Right atrium auricular region (tissue), 2 donors: ENCODE measurements at places on chromosomes 7 and 10.

- peak overlapping the region; percentile 74 for H3K27ac ChIP-seq
- H3K4me3 ChIP-seq = no peak overlapping the region
- no peaks in the 10 kb centered on the region for H3K4me1 ChIP-seq
Measured at GRCh38 chr10:46018453-46019176, 11.8 kb downstream of the NCOA4 start.

DNA sequence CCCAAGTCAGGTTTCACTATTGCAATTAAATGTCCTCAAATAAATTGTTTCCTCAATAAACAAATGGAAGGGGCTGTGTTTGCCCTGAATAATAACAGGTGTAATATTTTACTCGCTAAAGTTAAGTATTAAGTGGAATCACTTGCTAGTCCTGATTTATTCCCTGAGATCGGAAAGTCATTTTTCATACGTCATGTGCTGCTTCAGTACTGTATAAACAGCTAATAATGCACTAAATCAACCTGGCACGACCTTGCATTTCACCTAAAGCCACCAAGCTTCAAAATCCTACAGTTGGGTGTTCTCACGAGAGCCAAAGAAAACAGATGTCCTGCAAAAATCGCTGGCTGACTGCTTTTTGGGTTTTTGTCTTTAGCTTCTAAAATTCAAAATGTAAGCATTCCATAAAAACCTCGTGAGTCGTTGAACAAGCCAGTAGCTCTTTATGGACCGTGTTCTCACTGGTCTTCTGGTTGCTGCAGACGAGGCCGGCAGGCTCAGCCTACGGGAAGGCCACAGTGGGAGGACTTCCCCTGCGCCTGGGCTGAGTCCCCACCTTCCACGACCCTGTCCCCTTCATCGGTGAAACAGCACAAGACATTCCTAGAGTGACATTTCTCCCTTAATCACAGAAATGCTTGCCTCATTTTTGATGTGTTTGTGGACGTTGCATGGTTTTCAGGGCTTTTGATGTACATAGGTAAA is 17.9 kb upstream of the MNX1 start:
- no peak for DNase-seq
- no peak overlapping the region for H3K27ac ChIP-seq
- H3K4me3 ChIP-seq = no peak overlapping the region
- H3K4me1 ChIP-seq = no peaks in the 10 kb centered on the region

- no peak for DNase-seq
- peaks cover 5% of the 10 kb centered on the region for H3K4me1 ChIP-seq
Measured at GRCh38 chr7:116932566-116932965, 20.7 kb upstream of the ST7 start.

DNA sequence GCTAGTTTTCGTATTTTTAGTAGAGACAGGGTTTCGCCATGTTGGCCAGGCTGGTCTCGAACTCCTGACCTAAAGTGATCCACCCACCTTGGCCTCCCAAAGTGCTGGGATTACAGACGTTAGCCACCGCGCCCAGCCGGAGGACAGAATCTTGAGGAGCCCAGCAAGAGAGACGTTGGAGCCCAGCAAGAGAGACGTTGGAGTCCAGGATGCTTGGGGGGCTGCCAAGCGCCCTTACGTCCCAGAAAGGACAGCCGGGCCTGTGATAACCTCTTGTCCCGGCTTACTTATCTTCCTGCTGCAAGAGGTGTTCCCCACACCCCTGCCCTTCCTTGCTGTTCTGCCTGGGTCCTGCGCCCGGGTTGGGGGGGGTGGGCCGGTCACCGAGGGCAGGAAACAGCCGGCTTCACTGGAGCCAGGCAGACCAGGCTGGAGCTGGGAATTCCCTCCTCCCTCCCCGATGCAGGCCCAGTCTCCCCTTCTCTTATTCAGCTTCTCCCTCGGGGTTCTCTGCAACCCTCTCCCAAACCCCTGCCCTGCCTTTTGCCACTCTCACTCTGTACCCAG is 1.9 kb upstream of the EPHB4 start:
- H3K4me1 ChIP-seq = peaks cover 50% of the 10 kb centered on the region
- H3K4me3 ChIP-seq = peak overlapping the region; percentile 71
- H3K27ac ChIP-seq = peak overlapping the region; percentile 29

GRCh38 chr10:22724773-22725172 is 10.4 kb upstream of the PIP4K2A start:
- no peaks in the 10 kb centered on the region for H3K4me1 ChIP-seq
- no peak overlapping the region for H3K27ac ChIP-seq
- H3K27me3 ChIP-seq = no peaks in the 10 kb centered on the region
- no peak overlapping the region for H3K4me3 ChIP-seq

GRCh38 chr7:157719008-157719682 is 382.3 kb downstream of the DNAJB6 start:
- H3K4me3 ChIP-seq = no peak overlapping the region
- H3K36me3 ChIP-seq = no peaks in the 10 kb centered on the region
- no peaks in the 10 kb centered on the region for H3K4me1 ChIP-seq
- no peak for DNase-seq
- no peak overlapping the region for H3K27ac ChIP-seq
- H3K27me3 ChIP-seq = no peaks in the 10 kb centered on the region

- no peaks in the 10 kb centered on the region for H3K36me3 ChIP-seq
- H3K27me3 ChIP-seq = no peaks in the 10 kb centered on the region
- no peaks in the 10 kb centered on the region for H3K4me1 ChIP-seq
- peak overlapping the region; percentile 21 for H3K27ac ChIP-seq
- no peak for DNase-seq
Measured at GRCh38 chr10:101358706-101359300, 4.8 kb downstream of the BTRC start.

DNA sequence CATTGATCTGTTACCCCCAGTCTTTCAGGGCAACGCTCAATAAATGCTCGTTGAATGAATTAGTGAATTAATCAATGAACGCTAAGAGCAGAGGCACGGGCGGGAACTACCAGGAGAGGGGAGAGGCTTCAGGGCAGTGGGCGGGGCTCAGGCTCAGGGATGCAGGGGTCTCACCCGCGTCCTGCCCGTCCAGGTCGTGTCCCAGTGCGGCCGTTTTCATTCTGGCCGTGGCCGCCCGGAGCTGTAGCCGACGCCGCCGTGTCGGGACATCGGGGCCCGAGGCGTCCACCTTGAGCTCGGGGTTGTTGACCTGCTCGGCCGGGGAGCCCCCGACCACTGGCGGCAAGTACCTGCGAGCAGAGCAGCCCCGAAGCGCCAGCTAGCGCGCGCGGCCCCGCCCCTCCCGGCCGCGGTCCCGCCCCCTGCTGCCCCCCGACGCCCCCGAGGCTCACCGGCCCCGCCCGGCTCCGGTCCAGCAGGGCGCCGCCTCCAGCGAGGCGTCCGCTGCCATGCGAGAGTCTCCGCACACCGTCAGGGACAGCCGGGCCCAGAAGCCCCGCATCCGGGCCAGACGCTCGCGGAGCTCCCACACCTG is 2.8 kb upstream of the GAL3ST4 start:
- H3K36me3 ChIP-seq = no peaks in the 10 kb centered on the region
- no peak for DNase-seq
- peaks cover 31% of the 10 kb centered on the region for H3K4me1 ChIP-seq
- peak overlapping the region; percentile 47 for H3K4me3 ChIP-seq
- H3K27me3 ChIP-seq = peaks cover 4% of the 10 kb centered on the region

- H3K36me3 ChIP-seq = peaks cover 38% of the 10 kb centered on the region
- H3K4me1 ChIP-seq = no peaks in the 10 kb centered on the region
- no peak for DNase-seq
Measured at GRCh38 chr7:44654255-44654796, 47.9 kb downstream of the OGDH start.

- H3K27ac ChIP-seq = no peak overlapping the region
- H3K4me1 ChIP-seq = no peaks in the 10 kb centered on the region
- H3K27me3 ChIP-seq = no peaks in the 10 kb centered on the region
Measured at GRCh38 chr7:156827587-156828203, 65.3 kb downstream of the LMBR1 start.
